Calu3 (cell line): ENCODE measurements at places on chromosomes 5 and 9. TPM values are rescaled to one million over a fixed set of nuclear protein-coding genes. Genes with fewer than 3 reads are reported as not detected.

GRCh38 chr5:153084511-153084910 lies 406.0 kb upstream of the GRIA1 start:
- no peak overlapping the region for H3K4me3 ChIP-seq
- H3K27me3 ChIP-seq, result no peaks in the 10 kb centered on the region
- no peaks in the 10 kb centered on the region for H3K4me1 ChIP-seq
- no peaks in the 10 kb centered on the region for H3K36me3 ChIP-seq
- H3K27ac ChIP-seq, result no peak overlapping the region
- DNase-seq, result no peak

DNA sequence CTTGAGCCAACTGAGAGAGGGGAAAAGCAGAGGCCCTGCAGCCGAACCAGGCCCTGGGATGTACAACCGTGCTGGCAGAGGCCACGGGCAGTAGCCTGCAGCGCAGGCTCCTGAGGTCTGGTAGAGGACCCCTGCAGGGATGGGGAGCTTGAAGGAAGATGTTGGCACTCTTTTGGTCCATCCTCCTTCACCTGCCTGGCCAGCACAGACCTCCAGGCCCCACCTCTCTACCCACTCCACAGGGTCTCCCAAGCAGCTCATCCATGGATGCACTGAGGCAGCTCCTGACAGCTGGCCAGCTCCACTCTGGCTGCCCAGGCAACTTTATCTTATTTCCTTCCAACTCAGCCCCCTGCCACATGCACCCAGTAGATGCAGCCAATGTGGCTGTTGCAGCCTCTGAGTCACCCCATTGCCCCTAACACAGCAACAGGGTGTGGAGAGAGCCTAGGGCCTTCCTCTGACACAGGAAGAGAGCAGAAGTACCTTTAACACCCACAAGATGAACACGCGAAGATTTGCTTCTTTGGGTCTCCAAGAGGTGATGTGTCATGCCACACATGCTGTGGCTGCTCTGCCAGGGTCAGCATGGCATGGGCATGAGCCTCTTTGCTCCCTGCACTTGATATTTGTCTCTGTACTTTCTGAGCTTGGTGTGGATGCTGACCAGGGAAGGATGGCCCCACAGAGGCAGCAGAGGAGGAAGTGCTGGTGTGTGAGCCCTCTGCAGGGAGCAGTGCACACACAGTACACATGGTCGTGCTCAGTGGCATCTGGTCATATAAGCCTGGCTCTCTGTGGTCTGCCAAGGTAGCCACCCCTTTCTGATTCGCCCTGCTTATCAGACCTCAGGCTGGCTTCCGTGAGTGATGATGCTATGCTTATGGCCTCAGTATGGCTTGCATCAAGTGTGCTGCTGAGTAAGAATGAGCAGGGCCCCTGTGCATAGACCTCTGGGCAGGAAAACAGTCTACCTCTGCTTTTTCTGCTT lies 117.2 kb downstream of the NRG2 start:
- no peaks in the 10 kb centered on the region for H3K36me3 ChIP-seq
- H3K27me3 ChIP-seq, result peaks cover 88% of the 10 kb centered on the region
- no peak overlapping the region for H3K4me3 ChIP-seq
- H3K4me1 ChIP-seq, result no peaks in the 10 kb centered on the region
- no peak overlapping the region for H3K27ac ChIP-seq
- no peak for DNase-seq

DNA sequence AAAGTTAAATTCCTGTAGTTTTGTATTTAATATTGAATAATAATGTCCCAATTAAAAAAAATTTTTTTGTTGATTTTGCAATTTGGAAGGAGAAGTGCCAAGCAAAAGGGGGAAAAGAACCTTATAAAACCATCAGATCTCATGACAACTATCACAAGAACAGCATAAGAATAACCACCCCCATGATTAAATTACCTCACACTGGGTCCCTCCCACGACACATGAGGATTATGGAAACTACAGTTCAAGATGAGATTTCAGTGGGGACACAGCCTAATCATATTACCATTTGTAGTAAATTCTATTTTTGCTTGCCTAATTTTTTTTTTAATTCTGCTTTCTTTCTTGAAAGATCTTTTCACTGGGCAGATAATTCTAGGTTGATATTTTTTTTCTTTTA lies 33.4 kb upstream of the FCHO2 start:
- H3K36me3 ChIP-seq, result no peaks in the 10 kb centered on the region
- H3K27me3 ChIP-seq, result no peaks in the 10 kb centered on the region
- no peak overlapping the region for H3K4me3 ChIP-seq
- H3K4me1 ChIP-seq, result no peaks in the 10 kb centered on the region

DNA sequence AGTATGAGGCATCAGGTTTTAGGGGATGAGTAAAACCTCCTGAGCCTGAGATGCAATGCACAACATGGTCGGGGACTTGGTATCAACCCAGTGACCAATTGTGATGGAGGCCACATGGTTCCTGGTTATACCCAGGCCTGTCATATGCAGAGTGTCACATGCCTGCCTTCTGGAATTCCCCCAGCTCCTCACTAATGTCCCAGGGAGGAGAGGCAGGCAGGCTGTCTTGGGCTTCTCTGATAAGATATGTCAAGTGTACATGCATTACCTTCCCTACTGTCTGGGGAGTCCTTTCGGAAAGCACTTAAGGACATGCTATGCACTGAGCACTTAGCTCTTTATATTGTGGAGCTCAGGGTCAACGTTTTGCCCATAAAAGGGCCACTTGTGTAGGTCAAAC lies 14.2 kb upstream of the PALM2AKAP2 start:
- H3K36me3 ChIP-seq, result no peaks in the 10 kb centered on the region
- H3K27me3 ChIP-seq, result peaks cover 69% of the 10 kb centered on the region
- DNase-seq, result no peak
- no peaks in the 10 kb centered on the region for H3K4me1 ChIP-seq
- no peak overlapping the region for H3K27ac ChIP-seq

DNA sequence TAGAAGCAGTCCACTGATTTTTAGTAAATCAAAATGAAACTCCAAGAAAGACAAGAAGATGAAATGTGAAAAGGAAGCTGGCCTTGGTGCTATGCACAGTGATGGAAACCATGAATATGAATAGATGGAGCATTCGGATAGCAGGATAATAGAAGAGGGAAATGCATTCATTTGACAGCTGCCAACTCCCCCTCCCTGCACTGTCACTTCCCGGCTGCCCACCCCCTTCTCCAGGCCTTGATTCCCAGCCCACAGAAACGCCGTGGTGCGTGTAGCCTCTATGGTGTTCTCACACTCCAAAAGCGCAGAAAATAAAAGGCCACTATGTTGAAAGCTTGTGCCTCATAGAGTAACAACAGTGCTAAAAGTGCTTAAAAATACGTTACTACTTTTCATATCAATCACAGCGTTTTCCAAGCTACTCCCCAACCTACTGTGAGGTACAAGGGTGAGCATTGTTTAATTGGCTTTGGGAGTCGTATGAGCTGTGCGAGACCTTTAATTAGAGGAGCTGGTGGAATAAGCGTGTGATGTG lies 26.1 kb upstream of the IFNK start:
- H3K27me3 ChIP-seq, result no peaks in the 10 kb centered on the region
- no peak overlapping the region for H3K4me3 ChIP-seq
- no peak overlapping the region for H3K27ac ChIP-seq
- H3K36me3 ChIP-seq, result no peaks in the 10 kb centered on the region

- H3K27ac ChIP-seq, result peak within 1 kb of the TSS; percentile 39
- peaks cover 14% of the 10 kb centered on the region for H3K27me3 ChIP-seq
Observed at GRCh38 chr9:137114613-137115393, at the start of gene DPP7. DPP7 (minus strand) TSS chr9:137114733; CDS start chr9:137114713, 20 bp downstream.

GRCh38 chr5:67475489-67475888 lies 278.9 kb upstream of the CD180 start:
- H3K4me1 ChIP-seq, result no peaks in the 10 kb centered on the region
- no peak overlapping the region for H3K27ac ChIP-seq
- no peak overlapping the region for H3K4me3 ChIP-seq
- no peak for DNase-seq

- H3K36me3 ChIP-seq, result peaks cover 4% of the 10 kb centered on the region
- H3K27ac ChIP-seq, result no peak overlapping the region
- H3K4me1 ChIP-seq, result no peaks in the 10 kb centered on the region
- no peak for DNase-seq
Observed at GRCh38 chr9:114177423-114178064, 22.2 kb downstream of the COL27A1 start.

DNA sequence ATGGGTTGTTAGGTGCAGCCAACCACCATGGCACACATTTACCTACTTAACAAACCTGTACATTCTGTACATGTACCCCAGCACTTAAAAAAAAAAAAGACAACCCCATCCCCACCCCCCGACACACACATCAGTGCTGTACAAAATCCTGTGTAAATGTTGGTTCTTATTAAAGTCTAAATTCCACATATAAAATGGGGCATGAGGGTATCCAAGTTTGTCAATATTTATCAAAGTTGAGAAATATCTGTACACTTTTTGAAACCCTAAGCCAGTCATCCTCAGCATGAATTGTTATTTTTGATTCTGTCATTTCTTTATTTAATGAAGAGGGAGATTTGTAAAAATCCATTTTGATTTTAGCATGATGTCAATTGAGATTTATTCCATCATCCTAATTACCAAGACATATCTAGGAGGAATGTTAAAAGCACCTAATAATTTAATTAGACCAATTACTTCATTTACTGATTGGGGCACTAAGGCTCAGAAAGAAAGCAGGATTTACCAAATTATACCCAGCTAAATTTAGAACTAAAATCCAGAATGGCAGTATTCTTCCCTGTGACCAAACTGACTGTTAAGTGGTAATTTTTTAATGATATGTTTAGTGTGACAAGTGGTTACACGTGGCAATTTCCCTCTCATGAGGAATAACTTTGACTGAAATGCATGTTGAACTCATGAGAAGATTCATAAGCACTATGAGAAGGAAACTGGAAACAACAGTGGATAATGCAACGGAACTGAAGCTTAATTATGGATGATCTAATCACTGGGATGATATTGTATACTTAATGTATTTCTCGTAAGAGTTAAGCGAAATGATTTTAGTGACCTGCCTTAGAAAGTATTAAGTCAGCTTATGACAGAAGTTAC lies 195.9 kb downstream of the SGCD start:
- H3K36me3 ChIP-seq, result no peaks in the 10 kb centered on the region
- no peaks in the 10 kb centered on the region for H3K27me3 ChIP-seq

DNA sequence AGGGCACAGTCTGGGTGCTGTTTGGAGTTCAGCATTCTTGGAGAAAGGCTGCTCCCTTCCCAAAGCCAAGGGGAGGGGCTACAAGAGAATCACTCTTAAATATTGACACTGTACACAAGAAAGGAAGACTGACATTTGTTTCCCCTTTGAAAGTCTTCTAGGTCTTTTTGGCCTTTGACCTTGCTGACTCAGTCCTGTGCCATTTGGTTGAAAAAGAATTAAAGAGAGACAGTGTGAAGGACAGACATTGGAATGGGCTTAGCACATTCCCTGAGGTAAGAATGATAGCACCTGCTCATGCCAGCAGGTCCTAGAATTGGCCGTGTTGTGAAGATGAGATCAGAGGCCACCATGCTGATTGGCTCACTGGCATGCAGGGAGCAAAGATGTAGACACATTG lies 271.4 kb upstream of the ZNF608 start:
- no peak overlapping the region for H3K27ac ChIP-seq
- no peaks in the 10 kb centered on the region for H3K36me3 ChIP-seq
- DNase-seq, result no peak
- no peak overlapping the region for H3K4me3 ChIP-seq
- H3K27me3 ChIP-seq, result no peaks in the 10 kb centered on the region
- H3K4me1 ChIP-seq, result peaks cover 6% of the 10 kb centered on the region

- no peaks in the 10 kb centered on the region for H3K4me1 ChIP-seq
- no peak for DNase-seq
- H3K27me3 ChIP-seq, result no peaks in the 10 kb centered on the region
- no peak overlapping the region for H3K4me3 ChIP-seq
- no peaks in the 10 kb centered on the region for H3K36me3 ChIP-seq
- no peak overlapping the region for H3K27ac ChIP-seq
Observed at GRCh38 chr5:169166078-169166477, 134.9 kb downstream of the SLIT3 start.

DNA sequence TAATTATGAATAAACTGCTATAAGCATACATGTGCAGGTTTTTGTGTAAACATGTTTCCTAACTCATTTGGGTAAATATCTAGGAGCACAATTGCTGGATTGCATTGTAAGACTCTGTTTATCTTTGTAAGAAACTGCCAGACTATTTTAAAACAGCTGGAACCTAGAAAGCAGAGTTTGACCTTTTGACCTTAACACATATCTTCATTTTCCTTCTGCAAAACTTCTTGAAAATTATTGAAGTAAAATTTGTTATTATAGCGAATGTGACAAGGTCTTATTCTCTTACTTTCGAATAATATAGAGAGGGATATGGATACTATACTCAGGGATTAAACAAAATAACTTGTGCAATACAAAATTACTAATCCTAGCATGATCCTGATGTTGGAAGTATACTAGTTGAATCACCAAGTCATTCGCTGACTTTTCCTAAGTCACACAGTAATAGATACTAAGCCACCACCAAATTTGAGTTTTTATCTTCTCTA lies 3.2 kb upstream of the ANXA1 start:
- no peak for DNase-seq
- peak overlapping the region; percentile 90 for H3K27ac ChIP-seq

GRCh38 chr5:80479713-80480112 lies 8.2 kb upstream of the FAM151B start:
- no peaks in the 10 kb centered on the region for H3K27me3 ChIP-seq
- no peak overlapping the region for H3K27ac ChIP-seq
- H3K4me3 ChIP-seq, result no peak overlapping the region
- peaks cover 33% of the 10 kb centered on the region for H3K36me3 ChIP-seq
- DNase-seq, result no peak
- no peaks in the 10 kb centered on the region for H3K4me1 ChIP-seq

GRCh38 chr5:74311961-74312360 lies 328.6 kb downstream of the ENC1 start:
- no peaks in the 10 kb centered on the region for H3K27me3 ChIP-seq
- no peak overlapping the region for H3K27ac ChIP-seq
- H3K36me3 ChIP-seq, result no peaks in the 10 kb centered on the region
- DNase-seq, result no peak
- H3K4me3 ChIP-seq, result no peak overlapping the region
- H3K4me1 ChIP-seq, result peaks cover 28% of the 10 kb centered on the region

SLC1A3 gene
- total RNA-seq, result 6.0 and 7.9 TPM in 2 replicates

SMIM33 gene
- total RNA-seq, result not detected in 2 replicates

PSMB7 gene
- 137 and 148 TPM in 2 replicates for total RNA-seq

ENDOG gene
- 15.2 and 17.5 TPM in 2 replicates for total RNA-seq

ARL14EPL gene
- 0.66 and 1.2 TPM in 2 replicates for total RNA-seq
